HFFc6 (cell line): ENCODE measurements at places on chromosomes 5 and 9.

DNA sequence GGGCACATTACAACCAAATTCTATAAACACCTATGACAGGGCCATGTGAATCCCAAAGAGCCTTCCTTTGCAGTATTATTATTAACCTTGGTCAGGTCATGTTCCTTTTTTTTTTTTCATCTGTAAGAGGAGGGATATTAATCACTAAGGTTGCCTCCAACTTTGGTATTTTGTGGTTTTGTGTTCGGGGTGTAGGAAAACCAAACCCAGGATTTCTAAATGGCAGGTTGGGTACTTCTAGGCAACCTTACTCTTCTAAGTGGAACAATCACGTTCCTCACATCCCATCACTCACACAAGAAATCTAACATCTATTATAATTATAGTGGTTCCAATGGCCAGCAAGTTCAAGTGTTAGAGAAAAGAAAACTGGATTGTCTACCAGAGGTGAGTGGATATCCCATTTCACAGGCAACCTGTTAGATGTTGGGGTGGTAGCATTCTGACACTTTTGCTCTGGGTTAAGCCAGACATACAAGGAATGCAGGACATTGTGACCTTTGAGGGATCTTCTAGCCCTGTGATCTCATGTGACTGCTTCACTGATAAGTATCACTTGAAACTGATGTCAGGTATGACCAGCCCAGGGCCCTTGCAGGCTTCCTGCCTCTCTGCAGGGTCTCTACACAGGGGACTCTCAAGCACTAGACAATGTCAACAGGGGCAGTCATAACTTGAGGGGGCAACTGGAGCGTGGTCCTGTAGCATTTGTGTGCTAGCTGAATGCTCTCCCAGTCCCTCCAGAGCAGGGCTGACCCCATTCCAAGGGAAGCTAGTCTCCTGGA, 126.2 kb upstream of the VLDLR start:
- DNase-seq: no peak

DNA sequence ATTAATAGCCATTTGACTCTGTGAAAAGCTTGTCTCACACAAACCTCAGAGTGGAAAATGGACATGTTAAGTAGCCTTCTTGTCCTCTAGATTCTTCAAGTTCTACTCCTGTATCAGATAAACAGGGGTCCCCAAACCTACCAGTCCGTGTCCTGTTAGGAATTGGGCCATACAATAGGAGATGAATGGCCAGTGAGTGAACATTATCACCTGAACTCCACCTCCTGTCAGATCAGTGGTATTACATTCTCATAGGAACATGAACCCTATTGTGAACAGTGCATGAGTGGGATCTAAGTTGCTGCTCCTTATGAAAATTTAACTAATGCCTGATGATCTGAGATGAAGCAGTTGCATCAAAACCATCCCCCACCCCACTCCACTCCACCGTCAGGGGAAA, 136.3 kb downstream of the TMEM232 start:
- DNase-seq: no peak

- DNase-seq: no peak
These were observed 336.6 kb upstream of the DAB2 start for GRCh38 chr5:39761199-39761950.

GRCh38 chr9:137112564-137113384, 1.8 kb downstream of the DPP7 start:
- DNase-seq: no peak

GRCh38 chr5:72108202-72109061, 1.2 kb downstream of the MAP1B start:
- peak; percentile 55 for DNase-seq

- DNase-seq: no peak
These were observed 40.2 kb downstream of the TMEM215 start for GRCh38 chr9:32823551-32823950.

DNA sequence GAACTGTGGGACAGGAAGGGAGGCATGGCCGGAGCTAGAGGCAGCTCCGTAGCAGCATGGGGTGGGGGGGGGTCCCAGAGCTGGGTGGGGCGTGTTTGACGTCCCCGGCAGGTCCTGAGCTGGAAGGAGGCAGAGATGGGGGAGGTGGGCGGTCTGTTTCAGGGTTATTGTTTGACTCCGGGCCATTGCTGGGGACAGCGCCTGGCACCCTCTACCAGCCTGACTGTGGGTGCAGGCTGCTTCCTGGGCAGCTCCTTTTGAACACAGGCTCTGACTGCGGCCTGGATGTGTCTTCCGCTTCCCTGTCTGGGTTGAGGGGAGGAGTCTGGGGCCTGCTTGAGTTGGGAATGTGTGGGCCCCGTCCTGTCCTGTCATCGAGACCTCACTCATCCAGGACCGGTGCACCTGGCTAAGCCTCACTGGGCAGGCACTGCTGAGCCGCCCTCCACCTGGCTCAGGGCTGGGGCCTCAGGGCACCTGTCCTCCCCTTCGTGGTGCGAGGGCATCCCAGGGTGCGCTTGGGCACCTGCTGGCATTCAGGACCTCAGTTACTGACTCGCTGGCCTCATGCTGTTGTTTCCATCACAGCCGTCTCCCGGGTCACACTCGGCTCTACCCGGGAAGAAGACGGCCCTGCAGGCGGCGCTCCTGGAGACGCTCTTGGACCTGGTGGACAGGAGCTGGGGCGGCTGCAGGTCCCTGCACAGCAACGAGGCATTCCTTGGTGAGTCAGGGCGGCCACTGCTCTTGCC, 26.5 kb downstream of the CEP72 start:
- DNase-seq: no peak

GRCh38 chr5:53613061-53613460, 52.6 kb downstream of the NDUFS4 start:
- DNase-seq: no peak

DNA sequence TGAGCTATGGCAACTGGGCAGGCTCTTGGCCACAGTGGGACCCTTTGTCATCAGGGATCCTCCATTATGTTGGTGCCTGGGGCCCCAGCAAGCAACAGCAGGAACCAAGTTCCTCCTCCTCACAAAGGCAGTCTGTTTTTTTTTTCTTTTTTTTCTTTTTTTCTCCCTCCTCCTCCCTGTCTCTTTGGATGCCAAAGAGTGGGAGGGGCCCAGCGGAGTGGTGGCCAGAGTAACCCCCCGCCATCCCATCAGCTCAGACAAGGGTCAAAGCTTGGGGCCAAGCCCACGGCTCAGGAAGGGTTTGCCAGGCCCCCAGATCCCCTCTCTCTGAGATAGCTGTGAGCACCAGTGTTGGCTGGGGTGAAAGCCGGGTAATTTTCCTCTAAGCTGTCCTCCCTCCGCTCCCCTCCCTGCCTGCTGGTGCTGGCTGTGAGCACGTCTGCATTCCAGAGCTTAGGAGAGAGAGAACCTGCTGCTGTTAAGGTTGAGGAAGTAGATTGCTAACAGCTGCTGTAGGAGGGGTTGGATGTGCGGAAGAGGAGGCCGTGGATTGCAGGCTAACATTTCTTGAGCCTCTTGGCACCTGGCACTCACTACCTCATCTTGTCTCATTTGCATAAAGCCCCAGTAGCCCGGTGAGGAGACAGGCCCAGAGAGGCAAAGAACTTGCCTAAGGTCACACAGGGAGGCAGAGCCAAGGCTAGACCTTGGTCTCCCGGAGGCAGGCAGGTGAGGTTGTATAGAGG, 21.2 kb downstream of the GSN start:
- DNase-seq: peak; percentile 73

DNA sequence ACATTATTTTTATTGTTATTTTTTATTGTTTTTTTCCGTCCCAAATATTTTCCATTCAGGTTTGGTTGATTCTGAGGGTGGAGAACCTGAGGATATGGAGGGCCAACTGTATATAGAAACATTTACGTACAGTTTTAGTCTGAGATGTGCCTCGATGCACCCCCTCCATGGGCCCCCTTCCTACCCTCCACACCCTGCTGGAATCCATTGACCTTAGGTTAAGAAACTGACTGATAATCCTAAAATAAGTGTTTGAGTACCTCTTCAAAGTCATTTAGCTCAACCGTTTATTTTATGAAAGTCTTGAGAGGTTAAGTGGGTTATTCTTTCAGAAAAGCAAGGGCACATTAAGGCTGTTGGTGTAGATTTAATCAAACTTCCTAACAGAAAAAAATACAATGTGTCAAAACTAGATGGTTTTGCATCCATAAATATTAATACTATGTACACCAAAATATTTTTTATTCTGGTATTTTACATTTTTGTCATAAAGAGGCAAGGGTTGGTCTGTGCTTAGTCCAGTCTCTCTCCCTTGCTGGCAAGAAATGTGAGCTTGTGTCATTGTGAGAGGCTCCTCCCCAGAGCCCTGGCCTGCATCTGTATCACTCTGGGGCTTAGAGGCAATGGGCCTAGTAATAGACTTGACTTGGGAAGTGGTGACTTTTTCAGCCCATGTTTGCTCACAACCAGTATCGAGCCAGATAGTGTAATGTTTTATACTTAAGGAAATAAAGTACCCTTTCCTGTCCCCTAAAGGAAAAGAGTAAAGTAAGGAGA, 15.7 kb downstream of the MTRR start:
- DNase-seq: no peak

GRCh38 chr9:89781838-89782540, 177.2 kb downstream of the GADD45G start:
- DNase-seq: no peak

- DNase-seq: no peak
These were observed 127.8 kb upstream of the CKMT2 start for GRCh38 chr5:81105261-81105877.

- no peak for DNase-seq
These were observed 1.6 kb downstream of the UNC13B start for GRCh38 chr9:35163413-35163812.

DNA sequence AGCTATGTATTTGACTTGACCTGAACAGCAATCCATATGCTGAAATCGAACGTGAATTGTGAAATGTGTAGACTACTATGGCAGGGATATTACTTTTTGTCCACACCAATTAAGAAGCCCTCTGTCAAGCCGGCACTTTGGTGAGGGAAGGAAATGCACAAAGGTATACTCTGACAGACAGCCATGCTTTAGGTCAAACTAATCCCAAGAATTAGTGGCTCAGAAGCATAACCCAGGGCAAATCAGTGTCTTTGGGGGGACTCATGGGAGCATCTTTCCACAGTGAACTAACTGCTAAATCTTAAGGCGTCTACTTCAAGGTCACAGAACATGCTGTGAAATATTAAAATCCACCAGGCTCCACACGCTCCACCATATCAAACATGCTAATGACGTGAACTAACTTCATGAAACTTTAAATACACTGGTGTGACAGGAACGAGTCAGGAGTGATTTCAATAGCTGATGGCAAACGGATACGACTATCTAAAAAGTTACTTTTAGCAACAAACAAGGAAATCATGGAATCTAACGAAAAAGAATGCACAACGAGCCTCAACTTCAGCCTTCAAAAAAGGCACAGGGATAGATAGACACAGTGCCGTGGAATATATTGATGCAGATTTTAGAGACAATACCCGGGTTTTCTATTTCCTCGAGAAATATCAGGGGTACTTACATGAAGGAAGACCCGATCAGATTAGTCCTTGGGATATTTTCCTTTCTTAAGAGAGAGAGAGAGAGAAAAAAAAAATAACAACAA, 527 bp downstream of the MEF2C start:
- DNase-seq: no peak
